ENCODE measurements at places on chromosomes 6 and 20.
A peak's percentile ranks its signal among the peaks of the same experiment; 100 is the strongest.

DNA sequence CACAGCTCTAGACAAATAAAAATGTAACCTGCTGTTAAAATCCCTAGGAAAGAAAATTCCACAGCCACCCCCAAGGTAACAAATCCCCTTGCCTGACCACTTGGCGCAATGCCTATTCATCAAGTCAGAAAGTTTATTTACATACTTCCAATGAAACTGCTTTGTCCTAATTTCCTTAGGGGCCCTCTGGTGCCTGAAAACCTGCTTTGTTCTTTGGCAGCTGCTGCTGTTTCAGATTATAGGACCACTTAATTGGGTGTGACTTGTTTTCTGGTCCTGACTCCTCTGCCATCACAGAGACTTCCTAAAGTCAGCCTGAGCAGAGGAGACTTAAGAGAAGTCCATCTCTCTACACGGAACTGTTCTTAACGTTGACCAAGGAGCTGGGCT, 323.6 kb downstream of the UBE3D start:
- DNase-seq = no peak

DNA sequence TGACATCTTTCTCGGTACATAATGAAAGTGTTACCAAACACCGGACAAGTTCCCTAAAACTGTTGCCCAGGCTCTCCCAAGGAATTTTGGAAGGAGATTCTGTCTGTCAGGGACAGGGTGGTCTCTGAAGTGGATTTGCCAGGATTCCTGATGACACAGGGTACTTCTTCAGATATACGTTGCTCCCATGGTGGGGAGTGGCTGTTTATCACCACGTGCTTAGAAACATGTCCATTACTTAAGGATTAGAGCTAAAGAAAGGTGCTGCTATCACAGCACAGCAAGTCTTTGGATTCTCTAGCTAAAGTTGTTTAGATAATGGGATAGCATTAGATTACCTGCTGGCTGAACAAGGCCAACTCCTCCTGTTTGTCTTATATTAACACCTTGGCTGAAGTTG, 6.3 kb downstream of the SPINT3 start:
- DNase-seq = no peak

DNA sequence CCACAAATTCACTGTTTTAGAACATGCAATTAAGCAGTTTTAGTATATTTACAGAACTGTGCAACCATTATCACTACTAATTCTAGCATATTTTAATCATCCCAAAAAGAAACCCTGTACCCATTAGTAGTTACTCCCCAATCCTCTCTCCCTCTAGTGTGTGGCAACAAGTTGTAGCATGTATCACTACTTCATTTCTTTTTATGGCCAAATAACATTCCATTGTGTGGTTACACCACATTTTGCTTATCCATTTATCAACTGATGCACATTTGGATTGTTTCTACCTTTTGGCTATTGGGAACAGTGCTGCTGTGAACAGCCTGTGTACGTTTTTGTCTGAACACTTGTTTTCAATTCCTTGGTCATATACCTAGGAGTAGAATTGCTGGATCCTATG, 31.5 kb upstream of the FKBP1A start:
- no peak for DNase-seq

DNA sequence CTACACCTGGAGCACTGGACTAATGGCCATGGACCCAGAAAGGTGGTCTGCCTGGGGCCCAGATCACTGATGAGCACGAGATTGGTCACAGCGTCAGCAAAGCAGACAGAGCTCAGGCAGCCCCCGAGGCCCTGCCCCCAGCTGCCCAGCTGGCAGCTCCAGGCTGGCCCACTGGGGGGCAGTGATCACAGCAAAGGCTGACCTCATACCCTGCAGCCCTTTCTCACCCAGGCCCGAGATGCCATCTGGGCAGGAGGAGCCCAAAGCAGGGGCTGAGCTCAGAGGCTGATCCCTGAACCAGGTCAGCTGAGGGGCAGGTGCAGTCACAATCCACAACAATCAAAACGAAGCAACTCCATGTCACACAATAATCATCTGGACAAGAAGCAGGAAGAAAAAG, 4.1 kb downstream of the MAP1LC3A start:
- peak; percentile 25 for DNase-seq

GRCh38 chr6:21847711-21848480, 254.3 kb downstream of the SOX4 start:
- DNase-seq = no peak

- no peak for DNase-seq
Measured at GRCh38 chr6:80482056-80482455, 375.6 kb downstream of the BCKDHB start.

GRCh38 chr20:11136691-11137090, 462.9 kb upstream of the JAG1 start:
- DNase-seq = no peak

- DNase-seq = no peak
Measured at GRCh38 chr6:1820714-1821113, 211.0 kb downstream of the FOXC1 start.

DNA sequence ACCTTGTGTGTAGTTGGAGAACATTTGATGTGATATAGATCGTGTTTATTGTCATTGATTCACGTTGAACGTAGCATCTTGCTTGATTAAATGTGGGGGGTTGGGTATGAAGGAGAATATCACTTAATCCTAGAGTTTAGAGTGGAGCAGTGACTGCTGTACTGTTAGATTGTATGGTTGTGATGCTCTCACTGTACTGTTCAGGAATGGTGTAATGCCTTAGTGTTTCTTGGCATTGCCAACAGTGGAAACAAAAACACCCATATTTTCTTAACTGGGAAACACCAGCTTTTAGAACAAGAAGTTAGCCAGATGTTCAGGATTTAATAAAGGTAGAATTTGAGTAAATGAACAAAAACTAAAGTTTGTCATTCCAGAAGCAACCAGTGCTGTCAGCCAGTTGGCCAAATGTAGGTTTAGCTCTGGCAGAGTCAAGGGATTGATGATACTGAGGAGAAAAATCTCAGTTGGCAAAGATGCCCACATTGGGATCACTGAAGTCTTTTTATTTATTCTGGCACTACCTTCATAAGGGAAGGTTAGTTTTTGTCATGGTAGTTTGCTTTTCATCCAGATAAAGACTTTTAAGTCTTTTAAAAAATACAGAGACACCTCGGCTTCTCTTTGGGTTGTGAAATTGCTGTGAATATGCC, 129.9 kb downstream of the JARID2 start:
- DNase-seq = no peak

GRCh38 chr20:50987493-50988210, 29.0 kb downstream of the MOCS3 start:
- DNase-seq = peak; percentile 94

- no peak for DNase-seq
Measured at GRCh38 chr20:57241363-57241991, 25.0 kb downstream of the BMP7 start.

- peak; percentile 72 for DNase-seq
Measured at GRCh38 chr6:133248241-133249001, 7.3 kb downstream of the EYA4 start.

DNA sequence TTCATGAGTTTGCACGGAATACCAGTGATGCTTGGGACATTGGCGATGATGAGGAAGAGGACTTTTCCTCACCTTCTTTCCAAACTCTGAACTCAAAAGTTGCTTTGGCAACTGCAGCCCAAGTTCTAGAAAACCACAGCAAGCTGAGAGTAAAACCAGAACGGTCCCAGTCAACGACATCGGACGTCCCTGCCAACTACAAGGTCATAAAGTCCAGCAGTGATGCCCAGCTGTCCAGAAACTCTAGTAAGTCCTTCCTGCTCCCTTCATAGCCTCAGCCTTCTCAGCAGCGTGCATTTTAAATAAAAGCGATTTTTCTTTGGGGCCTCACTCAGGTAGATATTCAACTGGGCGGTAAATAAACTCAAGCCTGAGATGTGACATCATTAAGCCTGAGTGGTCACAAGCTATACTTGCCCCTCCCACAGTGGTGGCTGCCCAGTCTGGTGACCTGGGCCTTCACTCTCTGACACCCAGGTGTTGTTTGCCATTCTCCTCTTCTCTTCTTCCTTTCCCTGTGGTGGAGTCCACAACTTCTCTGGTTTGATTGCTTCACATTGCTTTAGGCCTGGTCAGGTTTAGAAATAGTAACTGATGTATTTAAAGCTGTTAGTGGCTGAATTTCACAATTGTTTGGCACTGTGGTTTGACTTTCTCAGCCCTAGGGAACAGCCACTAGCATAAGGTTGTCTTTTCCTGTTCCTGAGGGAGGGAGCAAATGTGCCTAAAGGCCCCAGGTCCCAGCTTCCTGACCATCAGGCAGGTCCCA, 21.6 kb upstream of the TMEM217 start:
- peak; percentile 91 for DNase-seq

DNA sequence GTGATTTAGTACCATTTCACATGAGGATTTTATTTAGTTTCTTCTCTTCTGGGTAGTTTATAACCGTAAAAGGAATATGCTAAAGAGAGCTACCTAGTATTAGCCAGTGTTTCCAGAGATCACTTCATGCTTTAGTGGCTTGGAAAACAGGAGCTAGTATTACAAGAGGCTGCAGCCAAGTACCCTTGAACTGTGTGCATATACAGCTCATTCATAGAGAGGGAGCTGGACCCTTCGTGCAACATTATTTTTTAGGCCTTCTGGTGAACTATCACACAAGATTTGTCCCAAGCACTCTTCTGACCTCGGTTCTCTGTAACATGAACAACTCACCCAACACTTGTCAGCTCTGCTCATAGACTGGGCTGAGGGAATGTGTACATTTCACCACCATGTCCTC, 74.9 kb upstream of the RIN2 start:
- DNase-seq = no peak

Measured in choroid plexus epithelial cell (primary cell).